ENCODE measurements at places on chromosomes 2 and 18.

DNA sequence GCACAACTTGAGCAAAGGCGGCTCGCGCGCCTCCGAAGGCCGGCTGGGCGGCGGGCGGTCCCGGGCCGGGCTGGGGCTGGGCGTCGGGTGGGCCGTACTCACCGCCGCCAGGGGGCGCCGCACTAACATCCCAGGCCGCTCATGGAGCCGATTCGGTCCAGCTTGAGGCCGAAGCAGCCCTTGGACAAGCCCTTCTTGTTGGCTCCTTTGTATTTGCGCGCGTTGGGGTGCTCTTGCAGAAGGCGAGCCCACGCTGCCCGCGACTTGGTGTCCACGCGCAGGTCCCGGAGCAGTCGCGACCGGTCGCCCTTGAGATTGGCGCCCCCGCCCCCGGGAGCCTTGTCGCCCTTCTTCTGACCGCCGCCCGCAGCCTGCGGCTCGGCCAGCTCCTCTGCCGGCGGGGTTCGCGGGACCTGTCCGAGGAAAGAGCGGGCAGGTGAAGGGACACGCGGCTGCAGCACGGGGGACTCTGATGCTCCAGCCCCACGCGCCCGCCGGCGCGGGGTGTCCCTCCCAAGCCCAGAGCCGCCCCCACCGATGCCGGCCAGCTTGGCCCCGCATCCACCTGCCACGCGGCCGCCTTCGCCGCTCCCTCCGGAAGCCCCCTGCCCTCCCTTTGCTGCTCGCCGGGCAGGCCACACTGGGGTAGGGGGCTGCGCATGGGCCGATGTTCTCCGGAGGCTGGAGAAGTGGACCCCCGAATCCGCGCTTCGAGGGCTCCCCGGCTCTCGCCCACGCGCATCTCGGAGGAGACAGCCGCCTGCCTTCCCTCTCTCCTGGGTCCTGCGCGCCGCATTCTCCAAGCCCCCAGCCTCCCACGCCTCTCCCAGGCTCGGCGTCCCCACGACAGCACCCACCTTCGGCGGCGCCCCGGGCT lies 655 bp downstream of the NPPC start:
- DNase-seq, result peak; percentile 83

DNA sequence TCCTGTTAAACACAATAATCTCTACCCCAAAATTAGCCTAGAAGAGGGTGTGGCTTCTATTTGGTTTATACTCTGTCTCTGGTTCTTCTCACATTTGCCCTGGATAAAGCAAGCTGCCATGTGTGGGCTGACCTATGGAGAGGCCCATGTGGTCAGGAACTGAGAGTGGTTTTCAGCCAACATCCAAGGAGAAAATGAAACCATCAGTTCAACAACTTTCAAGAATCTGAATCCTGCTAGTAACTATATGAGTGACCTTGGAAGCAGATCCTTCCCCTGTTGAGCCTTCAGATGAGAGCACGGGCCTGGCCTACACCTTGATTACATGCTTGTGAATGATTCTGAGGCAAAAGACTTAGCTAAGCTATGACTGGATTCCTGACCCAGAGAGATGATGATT lies 11.5 kb upstream of the TRIB2 start:
- no peak for DNase-seq

- DNase-seq, result peak; percentile 84
Observed at GRCh38 chr2:173652767-173653431, 298.2 kb downstream of the CDCA7 start.

DNA sequence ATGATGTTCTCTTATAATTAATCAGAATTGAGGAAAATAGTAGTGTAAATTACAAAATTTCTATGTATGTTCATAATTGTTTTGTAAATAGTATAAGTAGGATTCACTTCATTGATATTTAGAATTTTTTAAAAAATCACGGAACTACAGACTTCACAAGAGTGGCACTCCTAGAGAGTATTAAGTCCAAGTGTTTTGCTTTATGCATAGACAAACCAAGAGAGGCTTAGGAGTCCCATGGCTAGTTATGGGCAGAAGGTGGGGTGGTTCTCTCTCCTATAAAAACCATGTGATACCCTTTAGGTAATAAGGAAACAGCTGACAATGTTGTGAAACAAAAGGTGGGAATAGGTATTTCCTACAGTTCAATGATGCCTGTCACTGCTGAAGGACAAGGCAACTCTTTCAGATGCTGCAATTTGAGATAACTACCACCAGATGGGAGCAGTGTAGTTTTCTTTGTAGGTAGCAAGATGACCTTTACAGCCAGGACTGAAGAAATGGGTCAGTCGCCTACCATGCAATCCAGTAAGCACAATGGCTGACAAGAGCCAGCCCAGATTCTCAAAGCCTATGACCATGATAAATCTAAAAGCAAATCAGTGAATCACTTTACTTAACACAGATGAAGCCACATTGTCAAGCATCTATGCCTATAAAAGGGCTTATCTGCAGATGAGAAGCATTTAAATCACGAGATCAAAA lies 83.9 kb downstream of the AAK1 start:
- DNase-seq, result peak; percentile 66

DNA sequence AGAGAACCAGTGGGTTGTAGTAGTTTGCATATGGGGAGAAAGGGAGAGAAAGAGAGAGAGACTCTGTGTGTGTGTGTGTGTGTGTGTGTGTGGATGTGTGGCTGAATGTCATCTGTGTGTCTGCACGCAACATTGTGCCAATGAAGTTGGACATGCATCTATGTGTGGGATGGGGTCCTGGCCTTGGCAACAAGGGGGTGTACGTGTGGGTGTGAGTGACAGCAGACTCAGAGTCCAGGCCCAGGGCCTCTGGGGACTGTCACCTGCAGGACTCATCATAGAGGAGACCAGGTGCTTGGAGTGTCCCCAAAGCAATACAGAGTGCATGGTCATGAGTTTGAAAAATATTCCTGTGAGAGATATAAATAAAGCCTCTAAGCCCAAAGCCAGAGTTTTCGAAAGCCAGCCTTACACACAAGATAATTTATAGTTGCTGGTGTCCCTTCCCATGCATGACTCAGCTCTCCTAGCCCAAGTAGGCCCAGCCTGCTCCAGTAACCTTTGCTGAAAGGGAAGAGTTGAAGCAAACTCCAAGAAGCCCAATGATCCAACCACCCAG lies 59.9 kb downstream of the TNP1 start:
- DNase-seq, result no peak

- DNase-seq, result no peak
Observed at GRCh38 chr18:72180689-72181088, 363.5 kb downstream of the CBLN2 start.

DNA sequence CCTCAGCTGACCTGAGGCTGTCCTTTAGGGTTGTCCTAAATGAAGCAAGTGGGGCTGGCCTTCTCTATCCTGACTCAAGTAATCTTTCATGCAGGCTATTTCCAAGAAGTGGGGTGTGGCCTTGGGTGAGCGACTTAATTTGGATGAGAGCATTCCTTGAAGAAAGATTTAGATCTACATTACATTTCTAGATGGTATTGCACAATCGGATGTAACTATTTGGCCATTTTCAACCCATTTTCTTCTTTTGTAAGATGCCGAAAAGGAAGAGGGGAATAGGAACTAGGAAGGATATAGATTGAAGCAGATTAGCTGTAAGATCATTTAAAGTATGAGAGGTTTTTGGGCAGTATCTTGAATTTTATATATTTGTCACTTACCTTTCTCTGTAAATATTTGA lies 746.3 kb downstream of the MBD2 start:
- DNase-seq, result no peak

DNA sequence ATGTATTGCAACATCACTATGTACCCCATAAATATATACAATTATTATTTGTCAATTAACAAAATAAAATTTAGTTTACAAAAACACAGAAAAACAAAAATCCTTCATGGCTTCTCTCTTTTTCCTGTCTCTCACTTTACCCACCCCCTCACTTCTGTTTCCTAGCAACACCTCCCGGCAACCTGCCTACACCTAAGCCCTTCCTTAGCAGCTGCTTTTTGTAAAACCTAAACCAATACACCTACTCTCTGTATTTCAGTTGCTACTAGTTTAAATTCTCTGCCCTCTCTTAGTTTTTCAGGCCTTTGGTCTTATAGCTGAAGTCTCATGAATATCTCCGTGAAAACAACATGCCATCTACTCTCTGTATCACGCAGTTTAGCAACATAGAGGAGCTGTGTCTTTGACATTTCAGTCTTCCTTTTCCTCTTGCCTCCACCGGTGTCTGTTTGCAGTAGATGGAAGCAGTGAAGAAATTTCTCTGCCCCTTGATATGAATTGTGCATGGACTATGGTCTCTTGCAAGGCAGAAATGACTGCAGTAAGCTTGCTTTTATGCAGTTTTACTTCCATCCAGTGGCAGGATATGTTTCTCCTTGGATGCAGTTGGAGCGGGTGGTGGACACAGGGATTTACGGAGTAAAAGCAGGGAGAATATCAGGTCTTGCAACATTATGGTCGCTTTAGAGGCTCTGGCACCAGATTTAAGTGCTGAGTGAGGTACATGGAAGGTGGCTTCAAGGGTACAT lies 42.0 kb upstream of the ZDBF2 start:
- no peak for DNase-seq

DNA sequence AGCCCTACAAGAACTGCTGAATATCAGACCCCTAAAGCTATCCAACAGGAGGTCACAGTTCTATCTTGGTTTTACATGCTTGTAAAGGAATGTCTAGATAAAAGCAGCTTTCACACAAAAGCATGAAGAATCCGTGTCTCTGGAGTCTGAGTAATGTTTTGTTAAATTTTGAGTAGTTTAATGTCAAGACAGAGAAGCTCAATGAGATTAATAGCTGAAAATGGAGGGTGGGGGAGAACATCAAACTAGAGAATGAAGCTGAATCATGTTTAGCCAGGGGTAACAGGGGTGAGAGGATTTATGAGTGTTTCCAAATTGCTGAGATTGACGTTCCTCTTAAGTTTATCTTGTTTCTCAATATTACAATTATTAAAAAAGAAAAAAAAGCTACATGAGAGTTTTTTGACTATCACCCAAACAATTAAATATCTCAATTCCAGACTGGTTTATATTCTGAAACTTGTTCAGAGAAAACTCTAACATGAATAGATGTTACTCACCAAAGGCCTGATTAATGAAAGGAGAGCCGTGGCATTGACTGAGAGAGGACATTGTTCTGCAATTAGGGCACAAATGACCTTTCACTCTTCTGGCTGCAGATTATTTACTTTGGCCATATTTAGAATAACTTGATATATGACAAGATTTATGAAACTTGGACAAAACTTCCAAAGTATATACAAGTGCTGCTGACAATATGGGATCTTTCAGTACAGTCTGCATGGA lies 266.4 kb upstream of the ETAA1 start:
- peak; percentile 92 for DNase-seq

GRCh38 chr2:17106418-17106817 lies 411.8 kb downstream of the RAD51AP2 start:
- no peak for DNase-seq

GRCh38 chr18:10291568-10291981 lies 162.9 kb upstream of the APCDD1 start:
- no peak for DNase-seq

- DNase-seq, result no peak
Observed at GRCh38 chr18:12384261-12384660, 7.2 kb upstream of the AFG3L2 start.

GRCh38 chr18:13608791-13609532 lies 117.4 kb downstream of the FAM210A start:
- no peak for DNase-seq

GRCh38 chr18:37669991-37670534 lies 104.5 kb upstream of the CELF4 start:
- no peak for DNase-seq

- DNase-seq, result no peak
Observed at GRCh38 chr2:38498045-38498481, 104.7 kb downstream of the HNRNPLL start.
